ENCODE measurements at places on chromosomes 1 and 21. TPM values are rescaled to one million over a fixed set of nuclear protein-coding genes. Genes with fewer than 3 reads are reported as not detected.

Gene FCN3
- total RNA-seq: 0.34 TPM

DNA sequence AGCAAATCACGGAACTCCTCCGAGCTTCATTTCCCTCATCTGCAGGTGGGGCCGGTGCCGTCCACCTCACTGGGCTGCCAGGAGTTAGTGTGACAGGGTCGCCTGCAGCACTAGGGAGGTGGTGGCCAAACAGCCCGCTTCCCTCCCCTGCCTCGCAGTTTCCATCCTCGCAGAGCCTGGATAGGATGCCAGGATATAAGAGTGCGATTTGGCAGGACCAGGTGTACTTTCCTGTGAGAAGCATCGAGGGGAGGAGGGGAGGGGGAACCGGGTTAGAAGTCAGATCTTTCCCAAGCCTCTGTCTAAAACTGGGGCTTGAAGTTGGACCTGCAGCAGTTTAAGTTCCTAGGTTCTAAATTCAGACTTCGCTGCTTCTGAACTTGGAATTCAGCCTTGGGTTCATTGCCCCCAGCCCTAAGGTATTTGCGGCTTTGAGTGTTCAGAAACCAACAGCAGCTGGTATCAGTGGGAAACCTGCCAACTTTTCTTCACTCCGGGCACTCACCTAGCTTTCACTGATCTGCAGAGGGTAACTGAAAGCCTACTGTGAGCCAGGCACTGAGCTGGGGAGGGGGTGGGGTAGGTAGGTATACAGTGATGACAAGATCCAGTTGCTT is 1.7 kb upstream of the JUN start:
- DNase-seq: peak; percentile 13

Gene CELA2A
- total RNA-seq: 0.53 TPM

DNA sequence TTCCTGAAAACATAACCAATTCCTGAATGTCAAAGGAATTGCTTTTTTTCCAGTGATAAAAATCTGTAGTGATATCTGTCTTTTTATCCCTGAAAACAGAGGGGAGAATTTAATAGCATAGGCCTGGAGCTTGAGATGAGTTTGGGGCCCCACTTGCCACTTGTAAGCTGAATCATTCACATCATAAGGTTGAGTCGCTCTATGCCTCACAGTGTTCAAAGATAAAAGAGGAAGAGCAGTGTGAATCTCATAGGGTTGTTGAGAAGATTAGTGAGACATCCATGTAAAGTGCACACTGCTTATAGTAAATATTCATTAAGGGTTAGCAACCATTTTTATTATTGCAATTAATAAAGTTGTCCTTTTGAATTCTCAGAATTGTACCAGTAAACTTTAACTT is 271.3 kb downstream of the DNM3 start:
- DNase-seq: no peak

Gene TSSK3
- 0.98 TPM for total RNA-seq

Gene IVL
- total RNA-seq: not detected

DNA sequence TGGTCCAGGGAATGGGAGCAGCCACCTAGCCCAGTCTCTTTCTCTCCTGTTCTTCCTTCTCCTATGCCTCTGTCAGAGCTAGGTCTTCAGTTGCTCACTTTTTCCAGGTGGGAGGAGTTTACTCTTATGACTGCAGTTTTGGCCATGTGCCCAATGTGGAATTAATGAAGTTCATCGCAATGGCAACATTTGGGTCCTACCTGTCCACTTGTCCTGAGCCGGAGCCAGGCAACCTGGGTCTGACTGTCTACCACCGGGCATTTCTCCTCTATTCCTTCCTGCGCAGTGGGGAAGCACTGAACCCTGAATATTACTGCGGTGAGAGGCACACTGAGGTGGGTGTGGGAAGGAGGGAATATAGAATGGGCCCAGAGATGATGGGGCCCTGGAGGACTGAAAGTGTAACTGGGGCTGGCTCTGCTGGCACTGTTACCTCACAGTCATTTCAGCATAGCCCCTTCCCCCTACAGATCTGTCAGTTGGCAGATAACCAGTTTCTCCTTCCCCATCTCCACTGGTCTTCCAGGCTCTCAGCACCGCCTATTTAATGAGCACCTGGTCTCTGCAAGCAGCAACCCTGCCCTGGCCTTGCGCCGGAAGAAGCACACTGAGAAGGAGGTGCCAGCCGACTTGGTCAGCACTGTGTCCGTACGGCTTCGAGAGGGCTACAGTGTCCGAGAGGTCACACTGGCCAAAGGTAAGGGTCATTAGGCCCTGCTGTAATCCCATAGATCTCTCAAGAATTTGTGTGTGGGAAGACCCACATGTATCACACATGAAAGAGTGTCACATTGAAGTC is 30.1 kb downstream of the SZT2 start:
- no peak for DNase-seq

DNA sequence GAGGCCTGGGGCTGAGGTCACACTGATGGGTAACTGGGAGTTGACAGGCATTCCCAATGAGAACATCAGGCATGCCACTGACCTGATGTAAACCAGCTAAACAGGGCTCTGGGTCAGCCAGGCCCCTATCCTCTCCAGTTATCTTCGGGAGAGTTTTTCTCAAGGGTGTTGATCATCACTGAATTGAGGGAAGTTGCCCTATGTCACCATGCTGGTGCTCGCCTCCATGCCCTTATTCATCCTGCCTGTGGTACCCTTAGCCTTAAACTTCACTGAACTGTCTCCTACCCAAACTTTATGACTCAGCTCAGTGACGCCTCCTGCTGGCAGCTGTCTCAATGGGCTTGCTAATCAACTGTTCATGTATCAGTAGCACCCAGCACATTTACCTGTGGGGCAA is 80.7 kb upstream of the TNR start:
- DNase-seq: no peak

Gene CD1C
- total RNA-seq: 0.61 TPM

- DNase-seq: no peak
Measured at GRCh38 chr1:229991724-229992333, 75.2 kb upstream of the GALNT2 start.

Gene GLRX2
- 29.3 TPM for total RNA-seq

Gene RPTN
- total RNA-seq: not detected

DNA sequence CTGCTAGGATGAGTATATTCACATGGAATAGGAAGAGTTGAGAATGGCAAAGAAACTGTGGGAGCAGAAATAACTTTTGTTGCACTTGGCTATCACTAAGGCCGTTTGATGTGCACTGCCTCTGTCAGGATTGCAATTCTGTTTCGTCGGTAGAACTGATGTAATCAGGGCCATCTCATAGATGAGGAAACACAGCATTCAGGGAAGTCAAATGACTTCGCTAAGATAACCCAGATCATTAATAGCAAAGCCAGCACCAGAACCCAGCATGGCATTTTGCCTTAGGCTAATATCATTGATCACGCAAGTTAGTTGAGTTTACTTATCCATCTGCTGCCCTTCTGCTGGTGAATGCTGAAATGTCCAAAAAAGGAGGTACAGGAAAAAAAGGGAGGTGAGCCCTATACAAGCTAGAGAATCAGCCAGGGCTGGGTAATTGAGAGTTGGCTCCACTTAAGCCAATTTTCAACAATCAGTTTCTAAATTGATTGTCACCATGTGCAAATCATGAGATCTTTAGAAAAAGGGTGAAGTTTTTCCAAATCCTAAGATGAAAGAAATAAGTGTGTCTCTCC is 7.6 kb downstream of the RASSF5 start:
- no peak for DNase-seq

- DNase-seq: no peak
Measured at GRCh38 chr1:169594391-169594790, 8.1 kb upstream of the F5 start.

DNA sequence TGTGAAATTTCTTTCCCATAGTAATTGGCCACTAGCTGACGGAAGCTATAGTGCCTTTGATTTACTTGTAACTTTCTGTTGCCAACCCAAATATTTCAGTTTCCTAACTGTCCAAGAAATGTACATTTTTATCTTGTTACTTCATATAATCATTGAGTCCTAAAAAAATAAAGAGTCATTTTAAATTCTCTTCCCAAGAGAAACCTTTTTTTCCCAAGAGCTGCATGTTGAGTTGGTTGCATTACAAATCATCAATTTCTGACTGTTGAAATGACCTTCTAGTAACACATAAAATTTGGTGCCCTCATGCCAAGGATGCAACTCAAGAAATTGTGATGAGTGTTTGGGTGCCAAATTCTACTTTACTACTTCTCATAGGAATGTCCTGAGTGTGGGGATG is 61.0 kb downstream of the HMCN1 start:
- DNase-seq: no peak

GRCh38 chr1:204940591-204940990 is 69.9 kb downstream of the NFASC start:
- no peak for DNase-seq

Gene COL9A2
- total RNA-seq: 1.2 TPM

Gene KRTAP12-2
- total RNA-seq: not detected

Gene OR2W3
- total RNA-seq: not detected

Gene DIO1
- total RNA-seq: not detected

DNA sequence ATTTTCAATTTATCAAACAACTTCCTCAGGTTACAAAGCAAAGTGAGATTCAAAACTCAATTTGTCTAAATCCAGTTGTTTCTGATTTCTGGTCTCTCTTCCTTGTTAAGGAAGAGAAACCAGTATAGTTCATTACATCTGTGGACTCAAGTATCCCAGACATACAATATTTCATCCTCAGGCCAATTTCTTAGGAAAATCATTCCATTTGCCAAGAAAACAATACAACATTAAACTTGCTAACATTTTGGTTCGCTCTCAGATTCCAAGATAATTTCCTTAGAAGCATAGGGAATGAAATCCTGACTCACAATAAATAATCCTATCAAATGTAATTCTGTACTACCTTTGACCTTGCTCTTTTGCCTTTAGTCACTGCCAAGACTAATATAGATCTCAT is 11.2 kb upstream of the TTLL7 start:
- DNase-seq: no peak

DNA sequence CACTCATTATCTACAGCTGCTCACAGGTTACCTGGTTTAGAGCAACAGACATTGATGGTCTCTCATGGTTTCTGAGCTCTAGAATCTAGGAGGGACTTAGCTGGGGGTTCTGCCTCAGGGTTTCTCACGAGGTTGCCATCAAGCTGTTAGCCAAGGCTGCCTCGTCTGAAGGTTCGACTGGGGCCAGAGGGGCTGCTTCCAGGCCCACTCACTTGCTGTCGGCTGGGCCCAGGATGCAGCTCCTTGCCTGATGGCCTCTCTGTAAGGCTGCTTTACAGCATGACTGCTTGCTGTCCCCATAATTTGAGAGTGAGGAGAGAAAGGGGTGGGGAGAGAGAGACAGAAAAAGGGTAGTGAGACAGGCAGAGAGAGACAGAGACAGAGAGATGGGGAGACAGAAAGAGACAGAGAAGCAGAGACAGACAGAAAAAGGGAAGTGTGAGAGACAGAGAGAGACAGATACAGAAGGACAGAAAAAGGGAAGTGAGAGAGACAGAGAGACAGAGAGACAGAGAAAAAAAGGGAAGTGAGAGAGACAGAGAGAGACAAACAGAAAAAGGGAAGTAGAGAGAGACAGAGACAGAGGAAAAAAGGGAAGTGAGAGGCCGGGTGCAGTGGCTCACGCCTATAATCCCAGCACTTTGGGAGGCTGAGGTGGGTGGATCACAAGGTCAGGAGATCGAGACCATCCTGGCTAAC is 106.8 kb upstream of the C1orf174 start:
- DNase-seq: no peak

GRCh38 chr1:245458234-245458633 is 303.4 kb downstream of the KIF26B start:
- DNase-seq: no peak

Measured in activated T-cell treated with anti-CD3 and anti-CD28 coated beads, Interleukin-2, amount 50 U/mL, for 4 hours (primary cell).